T-helper 2 cell (primary cell): ENCODE measurements at places on chromosomes 5 and 9.

GRCh38 chr5:173103411-173103810 lies 40.9 kb upstream of the BNIP1 start:
- no peak for DNase-seq

DNA sequence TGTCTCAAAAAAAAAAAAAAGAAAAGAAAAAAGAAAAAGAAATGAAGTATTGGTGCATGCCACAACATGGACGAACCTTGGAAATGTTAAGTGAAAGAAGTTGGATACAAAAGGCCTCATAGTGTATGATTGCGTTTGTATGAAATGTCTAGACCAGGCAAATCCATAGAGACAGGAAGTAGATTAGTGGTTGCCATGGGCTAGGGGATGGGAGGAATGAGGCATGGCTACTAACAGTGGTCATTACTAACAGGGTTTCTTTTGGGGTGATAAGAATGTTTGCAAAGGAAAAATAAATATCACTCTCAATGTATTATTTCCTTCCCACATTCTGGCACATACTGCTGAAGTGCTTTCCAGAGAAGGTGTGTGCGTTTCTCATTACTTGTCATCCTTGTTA lies 44.1 kb downstream of the UGCG start:
- no peak for DNase-seq

GRCh38 chr9:82363198-82363597 lies 374.6 kb downstream of the SPATA31D1 start:
- DNase-seq: no peak

- DNase-seq: no peak
These were observed at the start of gene PPIC for GRCh38 chr5:123036391-123037103. TSS of gene PPIC (minus strand) at chr5:123036725. CDS start at chr5:123036625, 100 bp downstream.
